ENCODE measurements at places on chromosomes 16 and 17. TPM values are rescaled to one million over a fixed set of nuclear protein-coding genes. Genes with fewer than 3 reads are reported as not detected.

- no peak for DNase-seq
Observed at GRCh38 chr17:75812096-75813013, 27.7 kb downstream of the UNK start.

DNA sequence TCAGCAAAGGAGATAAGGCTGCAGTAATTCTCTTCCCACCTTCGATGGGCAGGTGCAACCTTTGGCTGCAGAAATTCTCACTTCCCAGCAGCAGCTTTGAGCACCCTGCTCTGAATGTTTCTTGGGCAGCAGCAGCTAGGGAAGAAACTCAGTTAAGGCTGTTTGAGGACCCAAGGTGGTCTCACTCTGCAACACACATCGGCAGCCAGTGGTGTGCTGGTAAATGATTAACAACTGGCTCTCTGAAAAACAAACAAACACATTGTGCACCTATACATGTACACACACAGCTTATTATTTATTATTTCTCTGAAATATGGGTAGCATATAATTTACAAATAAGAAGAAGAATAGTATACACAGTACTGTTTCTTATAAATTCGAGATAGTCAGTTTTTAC is 685.8 kb downstream of the WWOX start:
- no peak for DNase-seq

GRCh38 chr17:2449486-2449885 is 48.6 kb upstream of the MNT start:
- DNase-seq: no peak

DNA sequence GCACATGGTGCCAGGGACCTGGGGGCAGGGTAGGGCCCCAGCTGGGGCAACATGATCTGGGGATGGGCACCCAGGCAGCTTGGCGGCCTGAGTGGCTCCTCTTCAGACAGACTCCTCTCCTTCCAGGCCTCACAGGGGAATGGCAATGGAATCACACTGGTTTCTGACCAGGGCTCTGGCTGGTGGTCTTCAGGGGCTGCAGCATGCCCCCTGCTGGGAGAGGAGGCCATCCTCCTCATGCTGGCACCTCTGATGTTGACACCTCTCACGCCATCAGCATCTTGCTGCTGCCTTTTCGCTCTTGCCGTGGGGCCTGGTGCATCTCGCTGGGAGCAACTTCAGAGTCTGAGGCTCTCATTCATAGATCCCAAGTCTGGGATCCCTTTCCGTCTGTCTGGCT is 11.2 kb upstream of the GFOD2 start:
- DNase-seq: no peak

GRCh38 chr16:54952195-54952594 is 21.5 kb downstream of the IRX5 start:
- DNase-seq: no peak

DNA sequence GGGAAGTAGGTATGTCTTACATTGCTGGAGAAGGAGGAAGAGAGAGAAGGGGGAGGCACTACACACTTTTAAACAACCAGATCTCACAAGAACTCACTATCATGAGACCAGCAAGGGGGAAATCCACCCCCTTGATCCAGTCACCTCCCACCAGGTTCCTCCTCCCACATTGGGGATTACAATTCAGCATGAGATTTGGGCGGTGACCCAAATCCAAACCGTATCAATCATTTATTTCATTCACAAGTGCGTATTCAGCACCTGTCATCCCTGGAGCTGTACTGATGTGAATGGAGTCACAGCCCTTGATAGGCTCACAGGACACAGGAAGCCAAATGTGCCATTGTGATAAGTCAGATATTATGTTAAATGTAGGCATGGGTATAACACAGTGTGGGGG is 228.3 kb upstream of the HSBP1 start:
- no peak for DNase-seq

The GDPD1 gene
- polyA plus RNA-seq: 0.38 TPM

The ZNF624 gene
- polyA plus RNA-seq: 7.3 TPM

All from naive B cell (primary cell).